ENCODE measurements at places on chromosomes 6 and 20.

DNA sequence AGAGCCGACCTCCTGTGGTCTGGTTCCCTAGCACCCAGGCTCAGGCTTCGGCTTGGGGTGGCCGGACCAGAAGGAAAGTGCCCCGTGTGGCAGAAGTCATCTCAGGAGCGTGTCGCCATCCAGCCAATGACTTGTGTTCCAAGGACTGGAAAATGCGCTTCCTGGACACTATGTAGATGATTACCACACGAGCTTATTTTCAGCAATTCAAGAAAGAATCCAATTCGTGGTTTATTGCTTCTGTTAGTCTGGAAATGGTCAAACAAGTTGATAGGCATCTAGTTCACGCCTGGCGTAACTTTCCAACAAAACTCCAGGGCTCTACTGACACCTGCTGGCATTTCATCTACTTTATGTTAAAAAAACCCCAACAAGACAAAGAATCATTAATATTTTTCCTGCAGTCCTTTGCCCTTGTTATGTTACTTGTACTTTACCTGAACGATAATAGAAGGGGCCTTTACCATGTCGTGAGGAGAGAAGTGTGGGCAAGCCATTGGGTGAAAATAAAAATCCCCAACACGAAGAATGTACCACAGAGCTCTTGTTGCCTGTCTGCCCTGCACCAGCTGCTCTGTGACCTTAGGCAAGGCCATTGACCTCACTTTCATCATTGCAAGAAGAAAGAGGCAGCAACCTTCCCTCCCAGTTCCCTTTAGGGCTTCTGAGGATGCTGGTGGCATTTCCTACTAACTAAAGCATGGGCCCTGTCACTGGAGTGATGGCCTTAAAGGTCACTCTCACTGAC lies 154.7 kb upstream of the LAMP5 start:
- DNase-seq: no peak

DNA sequence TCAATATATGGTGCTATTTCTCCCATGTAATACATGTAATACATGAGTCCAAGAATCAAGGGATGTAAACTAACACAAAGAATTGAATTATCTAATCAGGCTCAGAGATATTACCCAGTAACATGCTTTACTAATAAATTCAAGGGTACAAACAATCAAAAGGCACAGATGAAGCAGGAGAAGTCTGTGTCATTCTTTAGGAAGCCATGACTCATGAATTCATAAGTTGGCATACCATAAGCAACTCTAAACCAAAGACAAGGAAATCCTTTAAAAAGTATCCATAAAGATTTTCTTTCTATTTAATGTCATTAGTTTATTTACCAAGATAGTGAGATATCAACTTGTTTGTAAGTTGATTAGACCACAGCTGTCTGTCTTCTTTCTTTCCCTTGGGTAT lies 446.0 kb upstream of the IMPG1 start:
- DNase-seq: no peak

GRCh38 chr6:7512320-7512719 lies 29.2 kb upstream of the DSP start:
- no peak for DNase-seq

DNA sequence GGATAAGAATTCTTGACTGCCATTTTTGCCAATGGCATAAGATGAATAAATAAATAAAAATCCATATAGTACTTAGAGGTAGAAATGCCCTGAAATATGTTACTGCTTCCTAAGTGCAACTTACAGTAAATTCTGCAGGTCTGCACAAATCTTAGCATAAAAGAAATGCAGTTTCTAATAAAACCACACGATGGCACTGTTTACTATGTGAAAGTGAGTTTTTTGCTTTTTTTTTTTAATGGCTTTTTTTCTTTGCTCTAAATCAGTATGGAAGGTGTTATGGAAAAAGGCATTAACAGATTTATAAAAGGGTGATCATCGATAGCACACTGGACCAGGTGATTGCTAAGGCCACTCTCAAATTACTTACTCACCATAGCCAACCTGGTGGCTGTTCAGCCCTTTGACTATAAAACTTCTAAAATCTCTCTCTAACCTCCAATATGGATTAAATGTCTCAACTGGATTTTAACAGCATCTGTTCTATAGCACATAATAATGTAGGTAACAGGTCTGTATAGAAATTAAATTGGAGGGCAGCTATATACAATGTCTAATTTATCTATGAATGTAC lies 45.8 kb downstream of the AHI1 start:
- DNase-seq: no peak

DNA sequence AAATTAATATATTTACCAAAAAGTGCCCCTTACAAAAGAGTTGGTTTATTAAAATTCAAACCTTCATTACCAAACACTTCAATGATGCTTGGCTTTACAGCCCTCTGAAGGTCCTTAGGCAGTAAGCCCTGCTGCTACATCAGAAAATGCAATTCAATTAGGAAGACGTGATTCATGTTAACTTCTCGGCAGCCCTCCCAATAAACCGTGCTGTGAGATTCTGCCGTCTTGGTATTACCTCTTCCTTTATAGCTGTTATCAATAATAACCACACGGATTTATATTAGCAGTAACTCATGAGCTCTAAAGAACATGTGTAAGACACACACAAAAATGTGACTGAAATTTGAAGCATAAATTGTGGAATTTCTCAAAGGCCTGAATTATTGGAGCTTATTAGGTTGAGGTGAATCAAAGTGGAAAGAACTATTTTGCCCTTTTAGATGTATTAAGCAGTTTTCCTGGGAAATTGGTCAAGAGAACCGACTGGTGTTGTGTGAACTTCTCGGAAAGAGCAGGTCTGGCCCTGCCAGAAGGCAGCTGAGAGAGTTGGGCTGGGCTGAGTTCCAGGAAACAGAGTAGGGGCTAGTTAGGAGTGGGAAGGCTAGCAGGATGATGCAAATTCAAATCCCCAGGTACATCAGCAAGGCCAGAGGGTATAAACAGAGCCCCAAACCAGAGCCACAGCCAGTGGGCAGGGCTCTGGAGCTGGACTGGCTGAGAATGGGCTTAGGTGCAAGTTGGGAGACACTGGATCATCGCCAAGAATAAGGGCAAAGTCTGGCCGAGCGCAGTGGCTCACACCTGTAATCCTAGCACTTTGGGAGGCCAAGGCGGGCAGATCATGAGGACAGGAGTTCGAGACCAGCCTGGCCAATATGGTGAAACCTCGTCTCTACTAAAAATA lies 33.1 kb downstream of the FGD2 start:
- DNase-seq: no peak

DNA sequence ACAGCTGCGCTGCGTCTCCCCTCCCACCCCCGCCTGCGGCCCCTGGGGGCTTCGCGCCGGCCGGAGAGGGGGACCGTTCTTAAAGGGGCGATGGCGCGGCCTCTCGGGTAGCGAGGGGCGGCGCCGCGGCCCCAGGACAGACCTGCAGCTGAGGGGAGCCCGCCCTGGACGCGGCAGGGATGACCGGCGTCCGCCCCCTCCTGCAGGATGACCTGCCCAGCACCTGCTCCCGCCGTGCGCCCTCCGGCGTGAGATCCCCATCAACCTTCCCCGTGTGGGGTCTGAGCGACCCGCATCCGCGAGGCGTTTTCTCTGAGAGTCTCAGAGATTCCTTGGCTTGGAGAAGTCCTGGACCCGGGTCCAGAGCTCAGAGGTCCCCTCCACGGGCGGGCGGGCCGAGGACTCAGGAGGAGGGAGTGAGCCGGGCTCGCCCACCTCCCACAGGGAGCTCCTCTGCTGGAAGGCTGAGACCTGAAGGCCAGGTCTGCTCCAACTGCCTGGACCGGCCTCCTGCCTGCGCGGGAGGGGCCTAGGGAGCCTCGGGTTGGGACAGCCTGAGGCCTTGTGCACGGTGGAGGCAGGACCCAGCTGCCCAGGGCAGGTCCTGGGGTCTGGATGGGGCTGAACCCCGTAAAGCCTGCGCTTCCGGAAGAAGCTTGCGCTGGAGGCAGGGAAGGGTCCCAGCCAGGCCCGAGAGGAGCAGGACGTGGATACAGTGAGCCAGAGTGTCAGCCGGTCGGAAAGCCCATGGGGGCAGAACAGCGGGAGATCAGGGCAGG lies 532 bp upstream of the NKAIN4 start:
- no peak for DNase-seq

DNA sequence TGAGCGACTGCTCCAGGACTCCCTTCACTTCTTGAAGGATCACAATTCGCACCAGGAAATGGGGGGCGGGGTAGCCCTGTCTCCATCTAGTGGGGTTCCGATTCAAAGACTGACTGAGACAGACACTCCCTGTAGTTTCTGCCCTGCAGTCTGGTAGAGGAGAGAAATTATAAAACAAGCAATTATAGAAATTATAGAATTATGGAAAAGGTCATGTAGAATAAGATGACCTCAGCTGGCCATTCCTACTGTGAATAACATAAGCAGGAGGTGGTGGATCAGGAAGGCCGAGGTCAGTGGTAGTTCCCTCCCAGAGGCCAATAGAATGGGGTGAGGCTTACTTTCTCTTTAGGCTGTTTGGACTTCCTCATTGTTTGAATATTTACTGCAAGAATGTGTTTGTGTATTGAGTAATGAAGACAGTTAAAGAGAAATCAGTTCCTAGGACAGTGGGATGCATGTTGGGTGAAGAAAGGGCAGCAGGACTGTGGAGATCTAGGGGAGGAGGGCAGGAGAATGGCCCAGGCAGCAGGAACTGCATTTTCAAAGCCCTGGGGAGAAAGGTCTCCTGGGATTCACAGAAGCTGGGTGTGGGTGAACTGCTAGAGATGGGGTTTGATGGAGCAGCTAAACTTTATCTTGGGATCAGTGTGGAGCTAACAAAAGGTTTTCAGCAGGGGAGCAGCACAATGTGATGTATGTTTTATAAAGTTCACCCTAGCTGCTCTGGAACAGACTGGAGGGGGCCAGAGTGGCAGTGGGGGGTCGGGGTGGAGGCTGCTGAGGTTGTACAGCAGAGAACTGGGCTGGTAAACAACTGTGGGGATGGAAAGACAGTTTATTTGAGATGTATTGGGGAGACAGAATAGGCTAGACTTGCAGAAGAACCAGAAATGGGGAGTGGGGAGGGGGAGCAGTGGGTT lies 2.1 kb downstream of the ZNF341 start:
- no peak for DNase-seq

DNA sequence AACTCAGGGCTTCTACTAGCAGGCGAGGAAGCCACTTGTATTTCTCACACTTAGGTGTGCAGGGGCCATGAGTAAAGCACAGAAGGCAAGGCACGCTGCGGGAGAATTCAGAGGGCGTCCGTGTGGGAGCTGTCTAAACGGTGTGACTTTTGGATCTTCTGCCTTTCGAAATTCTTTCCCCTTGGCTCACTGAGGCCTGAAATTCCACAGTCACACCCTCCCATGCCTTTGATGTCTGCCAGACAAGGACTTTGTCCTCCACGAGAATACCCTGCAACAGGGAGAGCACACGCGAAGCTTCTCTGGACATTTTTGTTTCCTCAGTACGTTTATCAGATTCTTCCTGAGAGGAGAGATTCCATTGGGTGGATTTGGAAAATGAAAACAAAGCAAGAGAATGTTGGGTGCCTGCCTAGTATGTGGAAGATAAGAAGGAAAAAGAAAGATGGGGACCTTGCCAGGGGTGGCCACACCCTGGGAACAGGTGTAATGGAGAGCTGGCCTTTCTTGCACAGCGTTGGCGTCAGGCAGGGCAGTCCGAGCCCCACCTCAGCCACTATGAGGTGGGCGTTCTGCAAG lies 235.7 kb downstream of the MYLK4 start:
- DNase-seq: no peak

- no peak for DNase-seq
Measured at GRCh38 chr20:23566199-23566932, 1.9 kb downstream of the CST9L start.

GRCh38 chr20:51380401-51381385 lies 161.8 kb downstream of the NFATC2 start:
- DNase-seq: no peak

GRCh38 chr6:5103250-5103649 lies 18.1 kb downstream of the PPP1R3G start:
- no peak for DNase-seq

DNA sequence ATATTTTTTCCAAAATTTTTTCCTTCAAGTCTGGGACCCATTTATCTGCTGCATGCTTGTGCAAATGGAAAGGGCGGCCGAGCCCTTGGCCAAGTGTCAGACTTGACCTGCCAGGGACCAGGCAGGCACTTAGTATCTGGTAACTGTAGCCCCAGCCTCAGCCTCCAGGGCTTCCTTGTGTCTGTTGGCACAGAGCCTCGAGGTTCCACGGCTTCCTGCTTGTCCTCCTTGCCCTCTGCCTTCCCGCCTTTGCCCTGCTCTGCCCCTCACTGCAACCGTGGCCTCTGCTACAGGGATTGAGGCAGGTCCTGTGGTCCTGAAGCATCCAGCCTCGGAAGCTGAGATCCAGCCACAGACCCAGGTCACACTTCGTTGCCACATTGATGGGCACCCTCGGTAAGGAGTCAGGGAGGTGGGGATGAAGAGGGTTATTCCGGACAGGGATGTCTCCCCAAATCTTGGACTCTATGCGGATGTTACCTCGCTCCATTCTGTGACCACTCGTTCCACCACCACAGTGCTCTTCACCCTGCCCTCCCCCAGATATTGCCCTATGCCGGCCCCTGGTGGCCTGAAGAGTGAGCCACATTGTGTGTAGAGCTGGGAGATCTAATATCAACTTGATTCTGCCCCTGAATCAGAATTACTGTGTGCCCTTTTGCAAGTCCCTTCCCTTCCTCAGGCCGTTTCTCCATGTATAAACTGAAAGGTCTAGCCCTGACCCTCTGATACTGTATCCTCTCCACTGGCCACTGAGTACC lies 41.5 kb upstream of the SRF start:
- no peak for DNase-seq

GRCh38 chr6:21586300-21586699 lies 7.3 kb upstream of the SOX4 start:
- no peak for DNase-seq

DNA sequence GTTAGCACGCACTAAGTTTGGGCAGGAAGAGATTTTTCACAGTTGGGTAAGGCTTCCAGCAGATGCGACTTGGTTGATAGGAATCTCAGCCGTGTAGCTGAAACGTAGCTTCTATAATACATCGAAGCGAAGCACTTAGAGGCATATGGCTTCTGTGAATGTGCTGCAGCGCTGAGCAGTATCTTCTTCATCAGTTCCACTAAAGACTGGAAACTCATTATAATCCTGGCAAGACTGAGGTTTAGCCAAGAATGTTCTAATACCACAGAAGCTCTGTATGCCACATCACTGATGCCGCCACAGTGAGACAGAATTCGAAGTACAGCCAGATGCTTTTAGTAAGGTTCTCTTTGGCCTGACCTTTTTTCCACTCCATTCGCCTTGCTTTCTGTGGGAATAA lies 680.2 kb upstream of the AGPAT4 start:
- no peak for DNase-seq

DNA sequence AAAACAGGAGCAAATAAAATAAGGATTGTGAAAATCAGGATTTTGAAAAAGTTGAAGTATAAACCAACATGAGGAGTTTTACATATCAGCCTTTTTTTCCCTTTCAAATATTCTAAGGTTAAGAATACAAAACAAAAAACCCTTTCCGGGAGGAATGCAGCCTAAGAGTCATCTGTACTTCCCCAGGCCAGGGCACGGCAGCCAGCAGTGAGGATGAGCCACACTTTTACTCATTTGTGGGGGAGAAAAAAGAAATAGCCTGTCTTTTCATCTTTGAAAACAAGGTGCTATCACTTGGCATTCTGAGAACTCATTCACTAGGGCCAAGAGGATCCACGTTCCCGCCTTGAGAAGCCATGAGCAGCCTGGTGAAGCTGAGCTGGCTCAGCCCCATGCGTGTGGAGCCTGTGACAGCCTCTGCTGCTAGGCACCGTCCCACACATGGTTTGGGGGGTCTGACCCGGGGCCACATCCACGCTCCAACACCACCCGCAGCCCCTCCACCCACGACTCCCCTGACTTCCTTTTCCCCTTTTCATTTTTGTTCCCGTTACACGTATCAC lies 11.2 kb downstream of the SLC22A1 start:
- no peak for DNase-seq

GRCh38 chr20:5212907-5213487 lies 86.2 kb downstream of the CDS2 start:
- no peak for DNase-seq

GRCh38 chr6:144439016-144439415 lies 153.9 kb downstream of the UTRN start:
- no peak for DNase-seq
